ENCODE measurements at places on chromosomes 13 and 19.
A peak's percentile ranks its signal among the peaks of the same experiment; 100 is the strongest.

DNA sequence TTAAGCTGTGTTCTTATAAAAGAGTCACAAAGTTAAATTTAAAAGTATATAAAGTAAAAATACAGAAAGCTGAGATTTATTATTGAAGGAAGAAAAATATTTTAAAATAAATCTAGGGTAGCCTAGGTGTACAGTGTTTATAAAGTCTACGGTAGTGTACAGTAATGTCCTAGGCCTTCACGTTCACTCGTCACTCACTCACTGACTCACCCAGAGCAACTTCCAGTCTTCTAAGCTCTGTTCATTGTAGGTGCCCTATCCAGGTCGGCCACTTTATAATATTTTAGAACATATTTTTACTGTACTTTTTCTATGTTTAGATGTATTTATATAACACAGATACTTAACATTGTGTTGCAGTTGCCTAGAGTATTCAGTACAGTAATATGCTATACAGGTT, 47.4 kb downstream of the NDFIP2 start:
- no peak for DNase-seq

DNA sequence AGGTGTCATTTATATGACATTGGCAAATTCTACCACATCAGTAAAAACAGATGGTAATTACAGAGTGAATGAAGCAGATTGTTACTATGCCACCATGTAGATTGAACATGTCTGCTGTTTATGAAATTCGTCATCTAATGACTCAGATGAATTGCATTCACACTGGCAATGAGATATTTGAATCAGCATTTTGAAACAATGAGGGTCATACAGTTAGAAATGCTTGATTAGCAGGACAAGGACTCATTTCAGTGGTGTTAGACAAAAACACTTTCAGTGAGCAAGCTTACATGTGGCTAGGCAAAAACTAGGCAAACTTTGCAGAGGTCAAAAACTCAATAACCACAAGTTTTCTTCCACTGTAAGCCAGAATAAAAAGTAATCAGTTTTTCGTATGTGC, 1165.0 kb downstream of the SLITRK1 start:
- DNase-seq: no peak

DNA sequence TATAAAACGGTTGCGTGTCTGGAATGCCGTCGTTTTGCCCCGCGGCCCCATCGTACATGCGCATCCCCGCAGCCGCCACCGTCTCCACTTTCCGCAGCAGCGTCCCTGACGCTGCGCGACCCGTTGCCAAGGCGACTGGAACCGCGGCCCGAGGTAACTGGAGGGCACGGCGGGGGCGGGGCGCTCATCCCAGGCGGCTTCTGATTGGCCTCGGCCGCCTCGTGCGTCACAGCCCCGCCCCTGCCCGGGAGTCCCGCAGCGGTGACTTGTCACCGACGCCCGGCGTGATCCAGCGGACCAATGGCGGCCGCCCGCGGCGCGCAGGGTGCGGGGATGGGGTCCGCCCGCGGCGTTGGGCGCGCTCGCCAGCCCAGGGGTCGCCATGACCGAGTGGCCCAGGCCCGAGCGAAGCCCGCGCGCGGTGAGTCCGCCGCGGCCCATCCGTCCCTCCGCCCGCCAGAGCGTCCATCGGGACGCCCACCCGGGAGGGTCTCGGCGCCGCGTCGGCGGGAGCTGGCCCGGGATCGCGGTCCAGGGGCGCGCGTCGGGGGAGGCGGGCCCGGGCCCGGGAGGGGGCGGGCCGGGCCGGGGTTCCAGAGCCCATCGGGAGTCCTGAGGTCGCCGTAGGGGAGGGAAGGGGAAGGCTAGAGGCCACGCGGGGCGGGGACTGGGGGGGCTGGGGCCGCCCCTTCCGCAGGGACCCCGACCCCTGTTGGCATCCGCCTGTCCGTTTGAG, at the start of gene ZSCAN1:
Gene ZSCAN1, plus strand, starts transcription at position 285 of the 736 bp plus-strand sequence. CDS start 3,812 bp downstream, outside the sequence.
- DNase-seq: peak; percentile 4

GRCh38 chr19:15101479-15102082, 5.6 kb upstream of the SYDE1 start:
- DNase-seq: no peak
